ENCODE measurements at places on chromosomes 5 and 9.

- DNase-seq, result no peak
Observed at GRCh38 chr9:90893706-90894105, 92.1 kb downstream of the SYK start.

- DNase-seq, result peak; percentile 49
Observed at GRCh38 chr5:151150471-151151262, 6.9 kb downstream of the ANXA6 start.

GRCh38 chr5:501831-502184 lies 22.4 kb downstream of the SLC9A3 start:
- no peak for DNase-seq

- no peak for DNase-seq
Observed at GRCh38 chr5:140236891-140237598, 62.1 kb downstream of the CYSTM1 start.
